ENCODE measurements at places on chromosomes 3 and 15.

- no peak for DNase-seq
Observed at GRCh38 chr15:45179221-45179985, 8.4 kb downstream of the SHF start.

- DNase-seq = no peak
Observed at GRCh38 chr15:85583442-85583841, 203.0 kb downstream of the AKAP13 start.

GRCh38 chr3:136093771-136094170 lies 102.4 kb downstream of the MSL2 start:
- DNase-seq = no peak

- DNase-seq = no peak
Observed at GRCh38 chr3:151386056-151386455, 1.5 kb upstream of the P2RY12 start.

- no peak for DNase-seq
Observed at GRCh38 chr15:74395319-74396145, 28.1 kb upstream of the CYP11A1 start.

DNA sequence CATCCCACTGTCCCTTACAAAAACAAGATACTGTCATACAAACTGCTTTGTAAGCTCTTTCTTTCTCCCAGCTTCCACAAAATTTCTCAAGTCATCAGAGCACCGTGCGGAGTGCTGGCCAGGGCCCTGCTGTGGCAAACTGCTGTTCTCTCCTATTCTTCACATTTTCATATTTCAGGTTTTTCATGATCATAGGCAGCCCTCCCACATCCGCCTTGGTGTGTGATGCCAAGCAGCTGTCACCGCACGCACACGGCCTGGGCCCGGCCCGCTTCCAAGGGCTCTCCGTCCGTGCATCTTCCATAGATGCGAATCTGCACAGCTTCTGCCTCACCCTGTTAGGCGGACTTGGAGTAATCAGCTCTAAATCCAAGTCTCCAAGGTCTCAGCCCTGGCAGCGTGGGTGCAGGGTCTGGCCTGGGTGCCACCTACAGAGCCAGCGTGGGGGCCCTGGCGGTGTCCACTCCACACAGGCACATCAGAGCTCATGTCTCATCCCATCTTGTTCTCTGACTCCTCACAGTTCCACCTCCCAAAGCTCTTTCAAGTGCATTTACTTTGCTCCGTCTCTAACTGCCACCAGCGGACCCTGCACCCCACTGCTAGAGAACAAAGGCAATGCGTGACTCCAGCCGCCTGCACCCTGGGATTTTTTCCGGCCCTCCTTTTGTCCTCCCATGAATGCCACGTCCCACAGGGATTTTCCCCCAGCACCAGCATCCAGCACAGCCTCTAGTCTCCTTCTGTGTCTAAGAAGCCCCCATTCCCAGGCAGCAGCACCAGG lies 27.2 kb downstream of the CYFIP1 start:
- DNase-seq = no peak

GRCh38 chr3:45990181-45990580 lies 5.4 kb downstream of the FYCO1 start:
- DNase-seq = no peak

GRCh38 chr15:51668446-51668845 lies 12.9 kb upstream of the SCG3 start:
- DNase-seq = no peak

- no peak for DNase-seq
Observed at GRCh38 chr3:186413615-186414415, 51.8 kb upstream of the DGKG start.

DNA sequence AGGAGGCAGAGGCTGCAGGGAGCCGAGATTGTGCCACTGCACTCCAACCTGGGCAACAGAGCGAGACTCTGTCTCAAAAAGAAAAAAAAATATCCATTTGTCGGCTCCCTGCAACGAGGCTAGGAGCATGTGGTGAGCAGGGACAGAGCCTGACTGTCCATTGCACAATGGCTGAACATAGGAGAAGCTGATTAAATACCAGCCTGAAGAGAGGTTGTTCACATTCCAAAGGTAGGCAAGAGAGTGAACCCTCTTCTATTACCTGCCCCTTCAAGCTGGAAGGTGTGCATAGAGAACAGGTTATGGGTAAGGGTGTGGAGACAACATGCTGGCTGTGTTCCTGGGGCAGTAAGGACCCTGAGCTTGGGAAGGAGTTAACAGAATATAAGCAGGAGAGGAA lies 78.7 kb downstream of the DAPK2 start:
- no peak for DNase-seq

GRCh38 chr3:136787349-136787748 lies 31.6 kb upstream of the SLC35G2 start:
- no peak for DNase-seq

GRCh38 chr3:183388213-183388895 lies 40.1 kb downstream of the MCF2L2 start:
- no peak for DNase-seq

DNA sequence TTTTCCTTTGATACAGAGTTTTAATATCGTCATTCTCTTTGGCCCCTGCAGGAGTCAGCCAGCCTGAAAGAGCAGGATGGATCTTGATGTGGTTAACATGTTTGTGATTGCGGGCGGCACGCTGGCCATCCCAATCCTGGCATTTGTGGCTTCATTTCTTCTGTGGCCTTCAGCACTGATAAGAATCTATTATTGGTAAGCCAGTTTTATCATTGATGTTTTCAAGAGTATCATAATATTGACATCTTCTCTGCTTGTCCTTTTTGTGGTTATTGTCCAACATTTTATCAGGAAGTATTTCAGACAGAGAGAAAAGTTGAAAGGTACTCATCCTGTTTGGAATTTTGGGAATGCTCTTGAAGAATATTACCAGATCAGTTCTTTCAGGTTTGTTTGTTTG lies 18.9 kb downstream of the ABHD6 start:
- DNase-seq = no peak

- DNase-seq = no peak
Observed at GRCh38 chr3:193795062-193795690, 202.2 kb downstream of the OPA1 start.

GRCh38 chr15:36156879-36157427 lies 422.5 kb upstream of the CDIN1 start:
- no peak for DNase-seq

GRCh38 chr15:34437687-34438086 lies at the start of gene GOLGA8A:
TSS of gene GOLGA8A (minus strand) at chr15:34437808. CDS start at chr15:34389691, 48,117 bp downstream.
- no peak for DNase-seq

Measured in coronary artery (tissue), 2 donors.